ENCODE measurements at places on chromosomes 5 and 9.

GRCh38 chr9:83271665-83272071 lies 208.7 kb upstream of the RASEF start:
- DNase-seq: no peak

DNA sequence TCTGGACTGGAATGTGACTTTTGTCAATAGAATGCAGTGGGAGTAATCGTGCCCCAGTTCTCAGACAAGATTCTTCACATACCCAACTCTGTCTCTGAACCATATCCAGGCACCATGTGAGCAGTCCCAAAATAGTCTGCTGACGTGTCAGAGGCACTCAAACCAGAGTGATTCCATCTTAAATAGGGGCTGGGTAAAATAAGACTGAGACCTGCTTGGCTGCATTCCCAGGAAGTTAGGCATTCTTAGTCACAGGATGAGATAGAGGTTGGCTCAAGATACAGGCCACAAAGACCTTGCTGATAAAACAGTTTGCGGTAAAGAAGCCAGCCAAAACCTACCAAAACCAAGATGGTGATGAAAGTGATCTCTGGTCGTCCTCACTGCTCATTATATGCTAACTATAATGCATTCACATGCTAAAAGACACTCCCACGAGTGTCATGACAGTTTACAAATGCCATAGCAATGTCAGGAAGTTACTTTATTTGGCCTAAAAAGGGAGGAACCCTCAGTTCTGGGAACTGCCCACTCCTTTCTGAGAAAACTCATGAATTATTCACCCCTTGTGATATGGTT lies 16.9 kb upstream of the PLCXD3 start:
- no peak for DNase-seq

DNA sequence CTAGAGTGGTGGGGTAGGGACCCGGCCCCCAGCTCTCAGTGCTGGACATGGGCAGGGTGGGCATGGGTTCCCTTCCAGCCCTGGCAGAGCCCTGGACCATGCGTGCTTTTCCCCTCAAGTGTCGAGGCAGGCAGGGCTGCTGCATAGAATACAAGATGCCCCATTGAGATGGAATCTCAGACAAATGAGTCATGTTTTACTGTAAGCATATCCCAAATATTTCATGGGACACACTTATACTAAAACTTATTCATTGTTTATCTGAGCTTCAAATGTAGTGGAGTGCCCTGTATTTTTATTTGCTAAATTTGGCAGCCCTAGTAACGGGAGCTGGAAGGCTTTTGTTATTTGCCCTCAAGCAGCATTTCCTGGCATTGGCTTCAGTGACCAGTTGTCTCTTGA lies 3.2 kb upstream of the RNU6ATAC start:
- no peak for DNase-seq

DNA sequence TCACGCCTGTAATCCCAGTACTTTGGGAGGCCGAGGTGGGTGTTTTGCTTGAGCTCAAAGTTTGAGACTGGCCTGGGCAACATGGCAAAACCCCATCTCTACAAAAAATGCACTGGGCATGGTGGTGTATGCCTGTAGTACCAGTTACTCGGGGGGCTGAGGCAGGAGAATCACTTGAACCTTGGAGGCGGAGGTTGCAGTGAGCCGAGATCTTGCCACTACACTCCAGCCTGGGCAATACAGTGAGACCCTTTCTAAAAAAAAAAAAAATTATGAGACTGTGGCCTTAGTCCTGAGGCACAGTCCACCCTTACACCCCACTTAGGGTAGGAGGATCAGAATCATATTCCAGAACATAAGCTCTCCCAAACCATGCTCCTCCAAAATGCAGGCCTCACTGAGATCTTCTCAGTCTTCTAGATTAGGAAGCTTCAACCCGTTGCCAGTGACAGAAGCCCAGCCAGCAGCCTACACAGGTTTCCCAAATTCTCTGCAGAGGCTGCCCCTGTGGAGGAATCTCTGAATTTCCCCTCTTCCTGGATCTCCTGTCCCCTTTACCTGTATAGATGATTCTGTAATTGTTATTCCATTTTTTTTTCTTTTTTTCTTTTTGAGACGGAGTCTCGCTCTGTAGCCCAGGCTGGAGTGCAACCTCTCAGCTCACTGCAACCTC lies 77.3 kb downstream of the BASP1 start:
- DNase-seq: no peak

DNA sequence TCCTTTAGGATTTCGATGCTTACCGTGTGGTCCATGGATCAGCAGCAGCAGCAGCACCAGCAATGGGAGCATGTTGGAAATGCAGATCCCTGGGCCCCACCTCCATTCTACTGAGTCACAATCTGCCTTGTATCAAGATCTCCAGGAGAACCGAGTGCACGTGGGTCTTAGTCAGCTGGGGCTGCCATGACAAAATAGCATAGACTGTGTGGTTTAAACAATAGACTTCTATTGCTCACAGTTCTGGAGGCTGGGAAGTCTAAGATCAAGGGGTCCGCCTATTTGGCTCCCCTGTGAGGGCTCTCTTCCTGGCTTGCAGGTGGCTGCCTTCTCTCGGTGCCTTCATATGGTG lies 1.3 kb upstream of the PROP1 start:
- DNase-seq: no peak

- no peak for DNase-seq
Observed at GRCh38 chr9:137255448-137256114, 454 bp downstream of the NELFB start.

GRCh38 chr5:132420706-132421272 lies 51.3 kb downstream of the SLC22A5 start:
- no peak for DNase-seq

GRCh38 chr9:126032135-126032534 lies 285.0 kb downstream of the PBX3 start:
- no peak for DNase-seq

GRCh38 chr5:1500411-1501091 lies 23.2 kb downstream of the LPCAT1 start:
- DNase-seq: no peak

- DNase-seq: no peak
Observed at GRCh38 chr9:15461601-15462000, 38.9 kb downstream of the SNAPC3 start.

DNA sequence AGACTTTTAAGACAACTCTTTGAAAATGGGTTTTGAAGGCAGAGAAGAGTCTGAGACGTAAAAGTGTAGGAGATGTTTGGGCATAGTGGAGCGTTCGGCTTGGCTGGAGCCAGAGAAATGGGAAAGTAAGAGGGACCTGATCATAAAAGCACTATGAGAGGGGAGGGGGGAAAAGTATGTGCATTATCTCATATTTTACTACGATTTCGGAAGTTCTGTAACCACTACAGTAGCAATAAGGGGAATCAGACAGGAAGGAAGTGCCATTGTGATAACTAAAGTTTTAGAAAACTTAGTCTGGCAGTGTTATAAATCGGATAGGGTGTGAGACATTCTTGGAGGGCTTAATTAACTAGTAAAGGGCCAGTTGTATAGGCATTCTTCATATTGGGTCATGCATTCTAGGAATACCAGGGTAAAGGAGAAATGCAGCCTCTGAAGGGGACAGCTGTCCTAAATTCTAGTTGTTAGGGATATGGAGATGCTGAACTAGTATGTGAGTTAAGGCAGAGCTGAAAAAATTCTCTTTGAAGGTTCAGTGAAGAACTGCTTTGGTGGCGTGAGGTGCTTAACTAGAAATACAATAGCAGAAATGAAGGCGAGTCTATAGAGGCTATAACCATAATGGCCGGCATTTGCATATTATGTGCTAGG lies 83.8 kb upstream of the FREM1 start:
- no peak for DNase-seq

GRCh38 chr5:72622170-72622760 lies 115.1 kb upstream of the ZNF366 start:
- no peak for DNase-seq

DNA sequence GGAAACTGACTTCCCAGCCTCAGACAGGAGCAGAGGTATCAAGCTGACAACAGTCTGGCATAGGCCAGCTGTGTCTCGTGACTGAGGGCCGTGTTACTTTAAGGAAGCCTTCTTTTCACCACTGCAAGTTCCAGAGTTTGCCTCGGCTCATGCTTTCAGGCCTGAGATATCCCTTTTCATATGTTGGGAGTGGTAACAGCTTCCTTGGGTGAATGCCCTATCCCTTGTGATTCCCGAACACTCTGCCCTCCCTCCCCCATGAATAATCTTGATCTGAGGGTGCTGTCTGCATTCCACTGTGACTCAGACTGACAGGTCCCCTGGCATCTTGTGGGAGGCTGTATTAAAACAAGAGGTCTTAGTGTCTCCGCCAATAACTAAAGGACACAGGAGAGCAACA lies 49.7 kb upstream of the ARL15 start:
- no peak for DNase-seq

- no peak for DNase-seq
Observed at GRCh38 chr5:137858223-137858916, 9.3 kb upstream of the MYOT start.

DNA sequence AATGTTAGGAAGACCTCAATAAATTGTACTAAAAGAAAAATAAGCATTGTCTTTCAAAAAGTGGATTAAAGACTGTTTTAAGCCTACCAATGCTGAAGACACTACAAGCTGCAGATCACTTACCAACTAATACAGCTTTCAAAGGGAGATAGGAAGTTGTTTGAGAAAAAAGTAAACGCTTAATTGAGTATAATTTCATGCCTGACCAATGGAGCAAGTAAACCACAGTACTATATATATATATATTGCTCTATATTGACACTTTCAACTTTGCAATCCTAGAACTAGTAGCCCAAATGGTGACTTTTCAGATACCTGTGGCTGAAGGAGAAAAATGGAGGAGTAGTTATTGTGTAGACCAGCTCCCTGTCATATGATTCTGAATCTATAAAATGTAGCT lies 85.7 kb downstream of the FREM1 start:
- DNase-seq: no peak

- DNase-seq: no peak
Observed at GRCh38 chr5:168776070-168776469, 196.9 kb upstream of the PANK3 start.

DNA sequence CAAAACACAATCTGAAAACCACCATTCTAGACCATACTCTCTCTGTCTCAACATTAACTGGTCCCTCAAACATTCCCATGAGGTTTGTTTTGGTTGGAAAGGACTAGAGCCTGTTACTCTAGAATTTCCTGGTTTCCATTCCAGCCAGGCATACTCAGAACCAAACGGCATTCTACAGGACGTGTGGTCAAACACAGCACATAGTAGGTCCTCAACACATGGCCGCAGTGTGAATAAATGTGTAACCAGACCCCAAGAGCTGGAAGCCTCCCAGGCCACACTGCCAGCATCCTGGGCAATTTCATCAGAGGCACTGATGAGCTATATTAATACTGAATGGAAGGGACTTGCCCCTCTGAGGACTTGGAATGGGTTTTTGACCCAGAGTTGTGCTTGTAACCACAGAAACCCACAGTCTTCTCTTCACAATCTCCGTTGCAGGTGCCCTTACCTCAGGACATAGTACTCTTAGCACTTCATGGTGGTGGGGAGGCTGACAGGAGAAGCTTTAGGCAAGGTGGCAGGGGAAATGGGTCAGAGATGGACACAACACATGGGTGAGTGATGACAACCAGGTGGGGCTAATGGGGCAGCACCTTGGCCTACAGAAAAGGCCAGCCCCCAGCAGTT lies 66.0 kb downstream of the ZNF366 start:
- no peak for DNase-seq

DNA sequence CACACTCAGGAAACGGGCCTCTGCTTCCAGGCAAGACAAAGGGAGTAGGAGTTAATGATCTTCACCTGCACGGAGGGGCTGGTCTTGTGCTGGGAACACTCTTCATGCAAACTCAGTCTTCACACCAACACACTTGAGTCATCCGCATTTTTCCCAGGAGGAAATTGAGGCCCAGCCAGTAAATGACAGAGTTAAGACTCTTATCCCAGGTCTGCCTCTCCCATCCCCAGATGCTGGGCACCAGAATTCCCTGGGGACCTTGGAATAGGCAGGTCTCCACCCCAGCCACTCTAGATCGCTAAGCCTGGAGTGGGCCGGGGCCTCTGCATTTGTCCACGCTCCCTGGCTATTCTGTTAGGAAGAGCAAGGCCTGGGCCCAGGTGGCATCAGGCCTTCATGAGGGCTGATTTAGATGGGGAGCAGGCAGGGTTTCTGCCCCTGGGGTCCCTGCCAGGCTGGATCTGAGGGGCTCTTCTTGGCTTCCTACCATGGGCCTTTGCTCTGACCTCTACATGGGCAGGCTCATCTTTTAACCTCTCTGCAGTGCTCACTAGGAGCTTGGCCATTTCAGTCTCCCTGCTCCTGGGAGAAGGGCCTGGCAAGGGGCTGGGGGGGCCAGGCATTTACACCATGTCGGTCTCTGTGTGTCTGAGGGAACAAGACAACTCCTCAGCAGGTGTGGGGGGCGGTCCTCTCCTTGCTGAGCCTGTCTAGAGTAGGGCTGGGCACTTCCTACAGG lies 77.3 kb downstream of the AMBP start:
- DNase-seq: no peak

DNA sequence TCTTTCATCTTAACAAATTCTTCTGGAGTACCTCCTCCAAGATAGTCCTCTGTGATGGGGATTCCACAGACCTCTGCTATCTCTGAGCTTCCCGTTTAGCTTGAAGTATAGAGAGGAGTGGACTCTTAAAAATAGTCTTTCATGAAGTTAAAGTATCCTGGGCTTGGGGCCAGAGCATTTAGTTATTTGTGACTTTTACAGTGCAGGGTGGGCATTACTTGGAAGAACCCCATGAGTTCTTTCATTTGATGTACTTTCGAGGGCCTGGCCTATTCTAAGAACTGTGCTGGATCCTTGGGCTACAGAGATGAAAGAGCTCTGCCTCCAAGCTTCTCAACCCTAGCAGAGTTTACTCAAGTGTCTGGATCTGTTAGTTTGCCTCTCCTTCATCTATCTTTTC lies 131.5 kb downstream of the ZSWIM6 start:
- no peak for DNase-seq

DNA sequence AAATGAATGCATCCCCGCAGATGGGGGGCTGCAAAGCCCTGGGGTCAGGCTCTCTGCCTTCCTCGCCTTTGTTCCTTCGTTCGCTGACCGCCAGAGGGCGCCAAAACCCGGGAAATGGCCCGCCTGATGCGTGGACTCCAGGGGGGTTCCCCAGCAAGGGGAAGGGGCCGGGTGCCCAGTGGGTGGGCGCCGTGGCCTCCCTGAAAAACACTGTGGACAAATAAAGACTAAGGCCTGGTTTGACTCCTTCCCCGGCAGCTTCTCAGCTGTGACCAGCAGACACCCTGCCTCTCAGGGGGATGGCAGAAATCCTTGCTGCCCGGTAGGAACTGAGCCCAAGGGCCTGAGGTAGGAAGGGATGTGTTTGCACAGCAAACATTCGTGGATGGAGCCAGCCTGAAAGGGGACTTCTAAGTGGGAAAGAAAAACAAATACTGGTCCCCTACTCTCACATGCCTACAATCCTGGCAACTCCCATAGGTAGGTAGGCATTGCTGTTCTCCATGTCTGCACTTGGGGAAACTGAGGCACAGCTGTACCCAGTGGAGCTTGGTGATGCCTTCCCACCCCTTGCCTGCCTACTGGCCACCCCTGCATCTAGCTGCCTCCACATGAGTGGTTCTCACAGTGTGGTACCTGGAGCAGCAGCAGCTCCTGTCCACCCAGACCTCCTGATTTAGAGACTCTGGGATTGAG lies 57.7 kb downstream of the DUSP1 start:
- peak; percentile 32 for DNase-seq

GRCh38 chr9:131111186-131111853 lies 14.1 kb upstream of the NUP214 start:
- no peak for DNase-seq

GRCh38 chr5:79666758-79667157 lies 22.9 kb upstream of the CMYA5 start:
- DNase-seq: no peak

GRCh38 chr5:127941646-127942045 lies 141.9 kb upstream of the SLC12A2 start:
- no peak for DNase-seq

- DNase-seq: no peak
Observed at GRCh38 chr9:138077898-138078540, 200.4 kb downstream of the CACNA1B start.
